ENCODE measurements at places on chromosomes 3 and 15.

DNA sequence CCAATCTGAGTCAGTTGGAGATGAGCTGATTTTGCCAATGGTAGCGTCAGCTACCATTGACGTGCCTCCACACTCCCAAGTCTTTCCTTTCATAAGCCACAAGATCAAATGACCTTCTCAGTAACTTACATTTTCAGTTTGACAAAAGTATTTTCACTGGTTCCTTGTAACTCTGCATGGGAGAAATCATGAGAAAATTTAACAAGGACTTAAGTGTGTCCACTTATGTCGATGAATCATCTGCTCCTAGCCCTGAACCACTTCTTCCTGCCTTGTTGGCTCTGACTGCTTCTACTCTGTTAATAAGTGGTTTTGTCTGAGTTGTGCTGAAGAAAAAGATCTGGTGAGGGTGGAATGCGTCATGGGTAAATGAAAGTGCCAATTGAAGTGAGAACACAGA is 101.2 kb downstream of the NFKBIZ start:
- DNase-seq: no peak

DNA sequence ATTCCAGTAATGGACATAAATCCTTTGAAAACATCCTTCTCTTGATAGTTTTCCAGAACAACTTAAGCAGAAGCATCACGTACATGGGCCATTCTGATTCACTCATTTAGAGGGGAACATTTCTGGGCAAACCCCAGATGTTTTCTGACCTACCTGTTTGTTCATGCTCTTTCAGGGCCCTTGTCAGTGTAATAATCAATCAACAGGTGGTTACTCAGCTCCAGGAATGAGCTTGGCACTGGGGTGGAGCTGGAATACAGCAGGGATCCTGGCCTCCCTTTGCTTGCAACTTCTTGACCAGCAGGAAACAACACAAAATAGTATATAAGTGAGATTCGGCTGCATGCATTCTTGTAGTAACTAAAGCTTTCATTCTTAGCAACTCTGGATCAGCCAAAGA is 9.2 kb upstream of the UBE2E1 start:
- no peak for DNase-seq

- DNase-seq: no peak
These were observed 24.0 kb upstream of the PIK3R4 start for GRCh38 chr3:130770644-130771043.

DNA sequence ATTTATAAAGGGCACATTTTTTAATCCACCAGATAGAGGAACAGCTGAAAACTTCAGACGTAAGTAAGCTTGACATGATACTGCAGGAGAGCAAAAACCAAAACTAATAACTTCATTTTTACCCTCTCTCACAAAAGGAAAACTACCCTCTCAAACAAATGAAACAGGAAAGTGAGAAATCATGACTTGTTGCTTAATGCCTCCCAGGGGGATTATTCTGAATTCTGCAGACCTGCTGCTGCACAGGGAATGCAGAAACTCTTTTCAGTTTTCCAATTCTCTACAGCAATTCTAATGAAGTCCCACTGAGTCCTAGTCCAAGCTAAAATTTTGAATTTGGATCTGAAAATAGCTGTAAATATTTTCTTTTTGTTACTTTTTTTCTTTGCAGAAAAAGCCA is 637.1 kb upstream of the CCDC54 start:
- DNase-seq: no peak

GRCh38 chr3:3180456-3180855 is 965 bp upstream of the CRBN start:
- no peak for DNase-seq

GRCh38 chr15:40421246-40422157 is 15.9 kb downstream of the IVD start:
- DNase-seq: no peak

All from H54 (cell line).